SJCRH30 (cell line): ENCODE measurements at places on chromosomes 3 and 15. TPM values are rescaled to one million over a fixed set of nuclear protein-coding genes. Genes with fewer than 3 reads are reported as not detected.

GRCh38 chr15:87245592-87245991 is 1010.9 kb downstream of the NTRK3 start:
- H3K4me3 ChIP-seq: no peak overlapping the region
- no peak overlapping the region for H3K27ac ChIP-seq

Gene CLDN18
- not detected in 2 replicates for total RNA-seq

DNA sequence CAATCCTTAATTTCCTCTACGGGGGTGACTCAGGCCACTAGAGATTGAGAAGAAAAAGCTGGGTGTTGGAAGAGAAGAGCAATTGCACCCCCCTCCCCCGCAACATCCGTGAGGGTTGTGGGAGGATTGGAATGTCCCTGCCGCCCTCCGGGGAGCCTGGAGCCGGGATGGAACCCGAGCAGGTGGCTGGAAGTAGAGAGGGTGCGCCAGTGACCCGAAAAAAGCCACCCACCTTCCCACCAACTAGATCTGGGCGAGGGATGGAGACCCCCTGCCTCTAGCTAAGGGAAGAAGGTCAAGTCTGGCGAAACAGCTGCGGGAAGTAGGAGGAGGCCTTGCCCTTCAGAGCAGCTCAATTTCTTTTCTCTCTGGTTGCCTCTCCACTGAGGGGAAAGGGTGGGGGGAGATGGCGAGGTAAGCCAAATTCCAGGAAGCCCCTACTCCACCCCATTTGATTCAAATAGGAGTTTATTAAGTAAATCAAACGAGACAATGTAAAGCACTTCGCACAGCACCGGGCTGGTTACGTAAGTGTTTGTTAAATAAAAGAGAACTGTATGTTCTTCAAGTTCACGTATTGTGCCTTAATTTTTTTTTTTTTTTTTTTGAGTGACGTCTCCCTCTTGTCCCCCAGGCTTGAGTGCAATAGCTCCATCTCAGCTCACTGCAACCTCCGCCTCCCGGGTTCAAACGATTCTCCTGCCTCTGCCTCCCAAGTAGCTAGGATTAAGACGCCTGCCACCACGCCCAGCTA is 1.1 kb upstream of the WWTR1 start:
- H3K36me3 ChIP-seq: peaks cover 10% of the 10 kb centered on the region; the same call in 1 of the 2 replicates
- peaks cover 10% of the 10 kb centered on the region for H3K4me1 ChIP-seq
- peak overlapping the region; percentile 71 for H3K4me3 ChIP-seq

DNA sequence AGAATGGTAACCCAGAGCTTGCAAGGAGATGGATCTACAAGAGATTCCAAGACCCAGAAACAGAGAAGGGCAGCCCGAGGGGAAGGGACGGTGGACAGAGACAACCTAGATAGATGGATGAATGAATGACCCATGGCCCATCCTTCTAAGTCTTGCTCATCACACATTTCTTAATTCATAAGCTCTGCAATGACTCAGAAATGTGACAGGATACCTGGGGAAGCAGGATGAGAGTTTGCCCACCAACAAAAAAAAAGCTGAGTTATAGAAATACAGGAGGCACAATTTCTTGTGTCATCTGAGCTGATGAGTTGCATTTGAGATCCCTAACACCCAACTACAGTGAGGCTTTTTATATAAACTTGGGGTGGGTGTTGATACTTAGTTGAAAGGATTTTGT is 76.6 kb downstream of the CNTN3 start:
- H3K36me3 ChIP-seq: no peaks in the 10 kb centered on the region
- H3K27me3 ChIP-seq: no peaks in the 10 kb centered on the region
- no peak overlapping the region for H3K4me3 ChIP-seq
- DNase-seq: no peak
- H3K4me1 ChIP-seq: no peaks in the 10 kb centered on the region

DNA sequence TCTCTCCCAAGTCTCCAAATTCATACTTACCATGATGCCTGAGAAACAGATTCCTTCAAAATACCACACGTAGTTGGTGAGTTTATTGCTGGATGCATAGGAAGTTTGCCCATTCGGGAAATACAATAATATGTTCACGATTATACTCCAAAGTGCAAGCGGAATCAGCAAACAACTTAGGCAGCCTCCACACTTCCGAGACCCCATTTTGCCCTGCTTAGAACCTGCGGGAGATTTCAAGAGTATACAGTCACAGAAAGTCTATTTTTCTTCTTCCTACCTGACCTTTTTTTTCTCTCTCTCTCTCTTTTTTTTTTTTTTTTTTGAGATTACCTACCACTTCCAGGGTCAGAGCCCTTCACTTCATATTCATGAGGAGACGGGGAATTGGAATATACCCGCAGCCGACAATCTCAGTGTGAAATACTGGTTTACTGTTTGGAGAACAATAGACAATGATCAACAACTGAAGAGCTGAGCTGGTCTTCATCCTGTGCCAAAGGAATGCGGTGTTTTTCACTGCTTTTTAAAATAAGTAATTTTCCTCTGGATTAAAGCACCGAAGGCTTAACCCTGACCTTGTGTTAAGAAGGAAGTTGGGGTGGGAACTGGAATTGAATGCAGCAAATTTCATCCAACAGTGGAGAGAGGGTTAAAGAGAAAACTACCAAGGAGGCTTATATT is at the start of gene TM4SF18:
TSS of gene TM4SF18 (minus strand) at position 461 of the 684 bp plus-strand sequence. CDS start at position 207, 254 bp downstream.
- H3K4me1 ChIP-seq: peaks cover 23% of the 10 kb centered on the region
- no peak within 1 kb of the TSS for H3K27ac ChIP-seq
- H3K4me3 ChIP-seq: no peak within 1 kb of the TSS
- no peaks in the 10 kb centered on the region for H3K27me3 ChIP-seq
- no peaks in the 10 kb centered on the region for H3K36me3 ChIP-seq

Gene ENTPD3
- total RNA-seq: not detected in 2 replicates

GRCh38 chr3:87691109-87691508 is 367.7 kb downstream of the CGGBP1 start:
- no peaks in the 10 kb centered on the region for H3K4me1 ChIP-seq
- no peaks in the 10 kb centered on the region for H3K27me3 ChIP-seq
- H3K4me3 ChIP-seq: no peak overlapping the region
- H3K27ac ChIP-seq: no peak overlapping the region
- DNase-seq: no peak

DNA sequence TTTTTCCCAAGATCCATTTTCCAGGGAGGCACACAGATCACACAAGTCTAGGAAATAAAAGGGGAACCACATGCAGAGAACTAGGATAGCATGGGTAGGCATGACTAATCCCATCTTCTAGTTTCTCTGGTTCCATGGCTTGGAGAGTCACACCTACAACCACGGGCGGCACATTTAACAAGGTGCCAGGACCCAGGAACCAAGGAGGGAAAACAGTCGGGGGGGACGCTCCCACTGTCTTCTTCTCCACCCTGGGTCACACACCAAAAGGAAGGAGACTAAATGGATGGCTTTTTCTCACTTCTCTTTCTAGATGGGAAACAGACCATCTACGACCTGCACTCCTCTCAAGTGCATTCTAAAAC is 4.6 kb upstream of the SMCO1 start:
- H3K4me1 ChIP-seq: no peaks in the 10 kb centered on the region
- H3K4me3 ChIP-seq: no peak overlapping the region
- H3K27ac ChIP-seq: no peak overlapping the region
- DNase-seq: no peak

Gene SLC9C1
- not detected in 2 replicates for total RNA-seq

- no peaks in the 10 kb centered on the region; the same call in 1 of the 2 replicates for H3K4me1 ChIP-seq
- no peaks in the 10 kb centered on the region for H3K36me3 ChIP-seq
- H3K27ac ChIP-seq: no peak overlapping the region
- no peak for DNase-seq
- H3K27me3 ChIP-seq: peaks cover 10% of the 10 kb centered on the region
- H3K4me3 ChIP-seq: no peak overlapping the region
Measured at GRCh38 chr15:91308199-91308598, 208.1 kb downstream of the SV2B start.

Gene KCNAB1
- total RNA-seq: not detected in 2 replicates

GRCh38 chr3:49900491-49901153 is 3.1 kb downstream of the MST1R start:
- DNase-seq: no peak
- no peak overlapping the region for H3K4me3 ChIP-seq
- no peaks in the 10 kb centered on the region for H3K4me1 ChIP-seq
- no peaks in the 10 kb centered on the region for H3K27me3 ChIP-seq
- no peaks in the 10 kb centered on the region for H3K36me3 ChIP-seq

DNA sequence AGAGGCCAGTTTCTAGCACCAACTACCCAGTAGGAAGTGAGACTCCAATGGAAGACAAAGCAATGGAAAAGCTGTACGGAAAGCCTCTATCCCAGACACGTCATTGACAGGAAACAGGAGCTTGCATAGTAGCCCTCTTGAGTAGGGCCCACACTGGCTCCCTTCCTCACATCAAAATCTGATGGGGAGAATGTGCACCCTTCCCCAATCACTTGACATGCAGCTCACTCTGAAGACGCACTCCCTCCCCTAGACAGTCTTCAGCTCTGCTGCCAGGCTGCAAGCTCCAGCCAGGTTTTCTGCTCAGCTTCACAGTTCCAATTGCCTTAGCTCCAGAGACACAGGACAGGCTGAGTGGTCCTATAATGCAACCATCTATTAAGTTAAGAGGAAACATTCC is 567.8 kb downstream of the EPHB1 start:
- H3K27me3 ChIP-seq: no peaks in the 10 kb centered on the region
- no peak overlapping the region for H3K4me3 ChIP-seq
- H3K4me1 ChIP-seq: no peaks in the 10 kb centered on the region
- DNase-seq: no peak
- H3K27ac ChIP-seq: no peak overlapping the region

Gene GABRB3
- 5.2 and 6.1 TPM in 2 replicates for total RNA-seq

- H3K4me1 ChIP-seq: no peaks in the 10 kb centered on the region
- H3K27me3 ChIP-seq: no peaks in the 10 kb centered on the region
- H3K27ac ChIP-seq: no peak overlapping the region
- no peak for DNase-seq
- H3K4me3 ChIP-seq: no peak overlapping the region
- H3K36me3 ChIP-seq: no peaks in the 10 kb centered on the region
Measured at GRCh38 chr3:16406579-16406978, 106.9 kb downstream of the RFTN1 start.

- H3K4me3 ChIP-seq: no peak overlapping the region
- no peaks in the 10 kb centered on the region for H3K27me3 ChIP-seq
- no peak overlapping the region for H3K27ac ChIP-seq
- H3K36me3 ChIP-seq: no peaks in the 10 kb centered on the region
- DNase-seq: no peak
Measured at GRCh38 chr3:59251869-59252268, 202.0 kb upstream of the CFAP20DC start.

GRCh38 chr3:186869253-186870100 is 27.0 kb downstream of the ADIPOQ start:
- H3K36me3 ChIP-seq: no peaks in the 10 kb centered on the region
- no peak overlapping the region for H3K4me3 ChIP-seq
- no peaks in the 10 kb centered on the region for H3K27me3 ChIP-seq
- no peak for DNase-seq

DNA sequence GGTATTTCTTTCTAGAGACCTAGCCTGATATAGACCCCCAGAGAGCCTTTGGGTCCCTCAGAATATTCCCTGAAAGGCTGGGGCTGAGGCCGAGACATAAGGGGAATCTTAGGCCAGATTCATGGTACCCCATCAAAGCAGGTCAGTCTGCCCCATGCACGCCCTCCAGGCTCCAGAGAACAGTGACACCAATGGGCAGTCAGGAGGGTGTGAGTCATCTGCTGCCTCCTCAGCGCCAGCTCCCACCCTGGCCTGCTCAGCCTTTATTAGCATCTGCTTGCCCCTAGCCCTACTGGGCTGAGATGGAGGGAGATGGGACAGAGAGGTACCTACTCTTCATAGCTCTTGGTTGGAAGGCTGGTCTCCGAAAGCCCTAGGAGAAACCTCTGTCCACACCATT is 14.3 kb upstream of the CAMKV start:
- no peaks in the 10 kb centered on the region for H3K27me3 ChIP-seq
- H3K27ac ChIP-seq: no peak overlapping the region
- H3K4me1 ChIP-seq: peaks cover 4% of the 10 kb centered on the region; the same call in 1 of the 2 replicates
- DNase-seq: no peak
- no peak overlapping the region for H3K4me3 ChIP-seq
- H3K36me3 ChIP-seq: no peaks in the 10 kb centered on the region

Gene ZNF662
- not detected in 2 replicates for total RNA-seq

GRCh38 chr15:96324940-96325540 is 5.5 kb upstream of the NR2F2 start:
- DNase-seq: no peak
- H3K4me3 ChIP-seq: peak overlapping the region; percentile 74
- H3K27ac ChIP-seq: peak overlapping the region; percentile 76
- peaks cover 6% of the 10 kb centered on the region; the same call in 1 of the 2 replicates for H3K4me1 ChIP-seq

DNA sequence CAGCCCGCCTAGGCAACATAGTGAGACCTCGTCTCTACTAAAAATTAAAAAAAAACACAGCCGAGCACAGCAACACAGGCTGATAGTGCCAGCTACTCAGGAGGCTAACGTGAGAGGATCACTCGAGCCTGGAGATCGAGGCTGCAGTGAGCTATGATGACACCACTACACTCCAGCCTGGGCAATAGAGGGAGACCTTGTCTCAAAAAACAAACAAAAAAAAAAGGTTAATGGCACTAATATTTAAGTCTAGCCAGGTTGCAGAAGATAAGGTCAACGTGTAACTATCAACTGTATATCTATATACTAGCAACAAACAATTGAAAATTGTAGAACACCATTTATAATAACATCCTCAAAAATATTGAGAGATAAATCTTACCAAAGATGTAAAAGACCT is 75.1 kb downstream of the MYO9A start:
- no peaks in the 10 kb centered on the region for H3K27me3 ChIP-seq
- H3K36me3 ChIP-seq: peaks cover 15% of the 10 kb centered on the region
- no peak overlapping the region for H3K27ac ChIP-seq
- no peaks in the 10 kb centered on the region for H3K4me1 ChIP-seq
- no peak overlapping the region for H3K4me3 ChIP-seq

Gene SERPINI2
- total RNA-seq: not detected in 2 replicates

GRCh38 chr3:194251461-194251860 is 99.7 kb downstream of the CPN2 start:
- H3K36me3 ChIP-seq: no peaks in the 10 kb centered on the region
- H3K27ac ChIP-seq: no peak overlapping the region
- DNase-seq: no peak
- no peaks in the 10 kb centered on the region; the same call in 1 of the 2 replicates for H3K27me3 ChIP-seq
- no peak overlapping the region for H3K4me3 ChIP-seq

DNA sequence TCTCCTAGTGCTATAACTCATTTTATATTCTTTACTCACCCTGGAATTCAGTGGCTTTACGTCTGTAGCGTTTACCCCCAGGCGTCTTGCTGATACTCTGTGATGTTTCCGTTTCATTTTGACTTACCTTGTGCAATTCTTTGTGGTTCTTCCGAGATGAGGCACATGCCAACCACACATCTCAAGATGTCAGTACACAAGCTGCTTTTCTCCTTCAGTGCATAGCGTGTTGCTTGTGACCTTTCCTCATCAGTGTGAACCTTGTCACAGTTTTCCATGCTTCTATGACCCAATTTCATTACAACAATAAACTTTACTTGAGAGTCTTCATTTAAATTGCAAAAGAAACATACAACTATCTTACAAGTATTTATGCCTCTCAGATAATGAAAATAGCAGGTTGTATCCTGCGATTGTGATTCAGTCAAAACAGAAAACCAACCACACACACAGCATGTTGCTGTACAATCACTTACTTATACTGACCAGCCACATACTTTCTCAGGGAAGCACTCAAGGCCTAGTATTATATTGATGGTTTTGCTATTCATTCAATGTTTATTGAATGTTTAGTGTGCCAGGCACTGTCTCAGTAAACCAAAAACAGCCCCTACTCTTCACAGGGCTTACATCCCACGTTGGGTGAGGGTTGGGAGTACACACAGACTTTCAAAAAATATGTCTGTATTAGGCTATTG is 4.6 kb upstream of the TBL1XR1 start:
- H3K27ac ChIP-seq: no peak overlapping the region
- H3K4me3 ChIP-seq: no peak overlapping the region
- no peaks in the 10 kb centered on the region for H3K36me3 ChIP-seq

Gene REC114
- total RNA-seq: not detected in 2 replicates
